ENCODE measurements at places on chromosomes 2 and 18.

GRCh38 chr18:57631697-57632096, 10.1 kb upstream of the NARS1 start:
- no peak for DNase-seq

DNA sequence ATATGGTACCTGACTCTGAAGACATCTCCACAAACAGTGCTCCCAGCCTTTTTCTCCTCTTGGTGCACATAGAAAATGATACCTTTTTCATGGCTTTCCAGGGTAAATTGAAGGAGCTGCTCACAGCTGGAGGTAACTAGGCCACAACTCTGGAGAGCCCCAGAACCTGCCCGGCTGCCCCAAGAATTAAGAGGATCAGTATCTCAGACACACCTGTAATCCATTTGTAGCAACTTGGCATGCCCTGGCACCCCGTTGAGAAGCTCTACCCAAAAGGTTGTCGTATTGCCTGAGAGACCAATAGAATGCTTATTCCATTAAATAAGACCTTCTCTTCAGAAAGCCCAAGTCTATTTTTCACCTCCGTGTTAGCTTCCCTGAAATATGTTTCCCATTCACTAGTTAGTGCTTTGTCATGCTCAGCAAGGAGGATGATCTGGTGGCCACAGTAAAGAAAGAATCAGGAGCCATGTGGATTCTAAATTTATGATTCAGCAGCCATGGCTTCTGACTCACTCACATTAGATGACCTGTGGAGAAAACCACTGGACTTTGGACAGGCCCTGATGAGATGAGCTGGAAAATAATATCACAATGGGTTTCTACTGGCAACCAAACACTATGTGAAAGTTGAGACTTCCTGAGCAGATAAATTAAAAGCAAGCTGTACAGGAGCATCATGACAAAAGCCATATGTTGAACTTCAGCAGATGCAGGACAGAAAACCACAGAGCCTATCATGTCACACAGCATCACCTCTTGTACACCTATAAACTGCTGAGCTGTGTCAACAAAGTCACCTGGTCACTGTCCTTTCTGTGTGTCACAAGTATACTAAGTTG, 253.3 kb upstream of the OSR1 start:
- no peak for DNase-seq

- DNase-seq: no peak
Measured at GRCh38 chr2:170550501-170550900, 164.6 kb upstream of the SP5 start.

- DNase-seq: no peak
Measured at GRCh38 chr2:179951680-179952079, 55.4 kb downstream of the CWC22 start.

- DNase-seq: no peak
Measured at GRCh38 chr2:166357068-166357949, 18.4 kb downstream of the SCN9A start.

DNA sequence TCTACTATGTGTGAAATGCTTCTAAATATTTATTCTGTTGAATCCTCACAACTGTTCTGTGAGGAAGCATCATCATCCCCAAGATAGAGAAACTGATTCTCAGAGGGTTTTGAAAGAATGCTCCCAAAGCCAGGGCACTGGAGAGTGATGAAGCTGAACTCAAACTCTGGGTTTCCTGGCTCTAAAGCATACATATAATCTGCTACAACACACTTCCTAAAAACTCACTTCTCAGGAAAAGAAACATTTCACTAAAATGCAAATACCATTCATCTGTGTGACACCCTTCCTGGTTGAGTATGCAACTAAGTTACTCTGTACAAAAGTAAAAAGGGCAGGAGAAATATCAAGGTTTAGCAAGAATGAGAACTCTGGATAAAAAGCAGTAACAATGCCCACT, 58.6 kb downstream of the GRB14 start:
- DNase-seq: no peak

GRCh38 chr2:3313781-3314375, 63.7 kb downstream of the EIPR1 start:
- DNase-seq: no peak

- no peak for DNase-seq
Measured at GRCh38 chr2:239399433-239399920, 1.3 kb downstream of the HDAC4 start.

DNA sequence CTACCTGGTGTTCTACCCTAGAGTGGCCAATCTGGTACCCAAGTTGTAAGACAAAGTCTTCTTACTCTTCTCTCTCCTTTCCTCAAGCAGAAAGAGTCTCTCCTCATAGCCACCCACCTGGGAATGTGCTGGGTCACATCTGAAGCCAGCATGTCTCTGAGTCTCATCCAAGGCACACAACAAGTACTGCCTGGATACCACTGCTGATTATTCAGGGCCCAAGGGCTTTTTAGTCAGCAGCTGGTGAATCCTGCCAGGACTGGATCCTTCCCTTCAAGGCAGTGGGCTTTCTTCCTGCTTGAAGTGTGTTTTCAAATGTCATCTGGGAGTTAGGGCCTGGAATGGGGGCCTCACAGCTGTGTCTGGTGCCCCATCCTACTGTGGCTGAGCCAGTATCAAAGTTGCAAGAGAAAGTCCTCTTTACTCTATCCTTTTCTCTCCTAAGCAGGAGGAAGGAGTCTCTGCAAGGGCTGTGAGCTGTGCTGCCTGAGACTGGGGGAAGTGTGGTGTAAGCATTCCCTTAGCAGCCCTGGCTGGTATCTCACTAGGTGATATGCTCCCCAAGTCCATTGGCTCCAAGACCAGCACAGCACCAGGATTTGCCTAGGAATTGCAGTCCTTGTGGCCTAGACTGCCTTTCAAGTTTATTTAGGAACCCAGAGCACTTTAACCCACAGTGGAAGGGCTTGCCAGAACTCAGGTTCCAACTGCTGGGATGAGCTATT, 27.2 kb downstream of the OXER1 start:
- no peak for DNase-seq

GRCh38 chr2:236632295-236633218, 62.9 kb downstream of the ACKR3 start:
- no peak for DNase-seq

DNA sequence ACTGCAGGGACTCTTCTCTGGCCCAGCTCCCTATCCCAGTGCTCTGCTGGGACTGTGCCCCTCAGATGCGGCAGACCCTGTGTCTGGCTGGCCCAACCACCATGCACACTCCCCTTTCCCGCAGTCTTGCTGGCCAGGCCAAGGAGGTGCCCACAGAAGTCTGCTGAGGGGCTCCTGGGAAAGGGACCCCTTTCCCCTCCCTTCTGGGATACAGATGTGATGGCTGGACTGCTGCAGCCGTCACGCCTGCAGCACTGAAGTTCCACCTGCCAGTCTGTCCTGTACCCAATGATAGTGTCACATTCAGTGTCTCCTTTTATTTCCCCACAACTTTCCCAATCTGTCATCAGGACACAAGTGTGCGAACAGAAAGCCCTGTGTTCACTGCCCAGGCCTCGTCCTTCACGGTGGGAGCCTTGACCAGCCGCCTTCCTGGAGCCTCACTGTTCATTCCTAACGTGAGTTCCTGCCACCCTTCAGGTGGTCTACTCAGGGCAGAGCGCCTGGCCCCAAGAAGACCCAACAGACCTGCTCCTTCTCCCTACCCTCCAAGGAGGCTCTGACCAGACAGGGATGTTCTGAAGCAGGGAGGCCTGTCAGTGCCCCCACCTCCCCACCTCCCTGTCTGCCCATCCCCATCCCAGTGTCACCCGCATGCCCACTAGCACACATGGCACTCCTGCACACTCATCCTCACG, 47.1 kb downstream of the ANKMY1 start:
- DNase-seq: no peak
